Motor neuron (in vitro differentiated cells): ENCODE measurements at places on chromosomes 16 and 17.

GRCh38 chr17:76581515-76581914 lies 4.1 kb downstream of the ST6GALNAC2 start:
- ATAC-seq = no peak

DNA sequence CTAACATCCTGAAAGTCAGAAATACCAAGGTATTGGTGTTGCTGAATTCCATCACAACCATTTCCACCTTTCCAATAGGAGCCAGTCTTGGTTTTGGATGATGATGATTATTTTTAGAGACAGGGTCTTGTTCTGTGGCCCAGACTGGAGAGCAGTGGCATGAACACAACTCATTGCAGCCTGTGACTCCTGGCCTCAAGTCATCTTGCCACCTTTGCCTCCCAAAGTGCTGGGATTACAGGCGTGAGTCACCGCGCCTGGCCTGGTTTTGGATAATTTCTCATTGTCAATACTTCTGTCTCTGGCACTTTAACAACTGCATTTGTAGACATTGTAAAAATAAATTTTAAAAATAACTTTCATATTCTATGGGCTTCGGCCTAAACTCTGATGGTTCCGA lies 22.6 kb downstream of the STAT5B start:
- no peak for ATAC-seq

GRCh38 chr17:76048025-76048605 lies 21.0 kb upstream of the EVPL start:
- peak; percentile 32 for ATAC-seq

GRCh38 chr16:49602201-49602975 lies 228.8 kb downstream of the C16orf78 start:
- peak; percentile 95 for ATAC-seq

- ATAC-seq = no peak
Observed at GRCh38 chr17:66695098-66695497, 139.8 kb upstream of the CACNG5 start.

- ATAC-seq = peak; percentile 72
Observed at GRCh38 chr17:79607940-79608623, 2.8 kb downstream of the RBFOX3 start.

- no peak for ATAC-seq
Observed at GRCh38 chr16:11781773-11782172, 15.3 kb downstream of the ZC3H7A start.

GRCh38 chr17:62713086-62713881 lies 85.8 kb downstream of the MRC2 start:
- peak; percentile 96 for ATAC-seq

- no peak for ATAC-seq
Observed at GRCh38 chr16:25172831-25173230, 43.9 kb upstream of the AQP8 start.

GRCh38 chr17:1627182-1627981 lies 1.3 kb downstream of the SLC43A2 start:
- ATAC-seq = no peak

DNA sequence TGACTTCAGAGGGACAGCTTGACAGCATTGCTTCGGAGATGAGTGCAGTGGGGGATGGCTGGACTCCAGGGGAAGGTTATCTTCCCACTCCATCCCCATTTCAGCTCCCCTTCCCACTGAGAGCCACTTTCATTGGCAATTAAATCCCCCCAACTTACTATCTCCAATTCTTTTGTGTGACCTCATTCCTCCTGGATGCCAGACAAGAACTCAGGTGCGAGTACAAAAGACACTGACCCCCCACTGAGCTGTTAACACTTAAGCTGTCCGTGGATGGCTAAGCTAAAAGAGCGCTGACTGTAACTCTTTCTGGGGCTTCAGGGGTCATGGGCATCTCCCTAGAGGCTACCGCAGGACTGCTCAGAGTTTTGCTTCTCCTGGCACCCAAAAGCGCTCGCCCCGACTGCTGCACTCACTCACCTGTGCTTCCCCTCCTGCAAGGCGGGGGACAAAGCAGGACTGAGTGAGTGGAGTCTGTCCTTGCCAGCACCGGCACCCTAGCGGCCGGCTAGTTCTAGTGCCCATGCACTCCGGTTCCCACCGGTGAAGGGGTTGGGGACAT lies 44.8 kb upstream of the FBXO47 start:
- no peak for ATAC-seq

GRCh38 chr17:70405492-70406220 lies 236.3 kb downstream of the KCNJ2 start:
- ATAC-seq = peak; percentile 96

DNA sequence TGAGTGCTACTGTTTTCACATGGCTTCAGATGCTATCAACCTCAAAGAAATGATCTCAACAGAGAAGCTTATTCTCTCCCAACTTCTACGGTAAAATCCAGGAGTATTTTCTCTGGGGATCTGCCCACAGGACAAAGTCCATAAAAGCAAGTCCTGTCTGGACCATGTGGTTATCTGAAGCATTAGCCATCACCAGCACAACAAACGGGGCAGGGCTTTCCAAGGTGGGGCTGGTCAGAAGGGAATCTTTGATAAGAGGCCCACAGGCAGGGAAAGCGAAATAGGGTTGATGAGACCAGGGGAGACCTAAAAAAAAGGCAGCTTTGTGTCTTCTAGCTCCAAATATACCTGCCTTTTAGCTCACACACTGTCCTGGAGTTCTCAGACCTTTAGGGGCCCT lies 38.7 kb upstream of the CACNG3 start:
- no peak for ATAC-seq

GRCh38 chr16:81514041-81514559 lies 69.5 kb downstream of the CMIP start:
- no peak for ATAC-seq

GRCh38 chr17:45346216-45347015 lies 29.6 kb upstream of the MAP3K14 start:
- no peak for ATAC-seq

GRCh38 chr16:78693496-78693895 lies 594.0 kb downstream of the WWOX start:
- ATAC-seq = no peak

DNA sequence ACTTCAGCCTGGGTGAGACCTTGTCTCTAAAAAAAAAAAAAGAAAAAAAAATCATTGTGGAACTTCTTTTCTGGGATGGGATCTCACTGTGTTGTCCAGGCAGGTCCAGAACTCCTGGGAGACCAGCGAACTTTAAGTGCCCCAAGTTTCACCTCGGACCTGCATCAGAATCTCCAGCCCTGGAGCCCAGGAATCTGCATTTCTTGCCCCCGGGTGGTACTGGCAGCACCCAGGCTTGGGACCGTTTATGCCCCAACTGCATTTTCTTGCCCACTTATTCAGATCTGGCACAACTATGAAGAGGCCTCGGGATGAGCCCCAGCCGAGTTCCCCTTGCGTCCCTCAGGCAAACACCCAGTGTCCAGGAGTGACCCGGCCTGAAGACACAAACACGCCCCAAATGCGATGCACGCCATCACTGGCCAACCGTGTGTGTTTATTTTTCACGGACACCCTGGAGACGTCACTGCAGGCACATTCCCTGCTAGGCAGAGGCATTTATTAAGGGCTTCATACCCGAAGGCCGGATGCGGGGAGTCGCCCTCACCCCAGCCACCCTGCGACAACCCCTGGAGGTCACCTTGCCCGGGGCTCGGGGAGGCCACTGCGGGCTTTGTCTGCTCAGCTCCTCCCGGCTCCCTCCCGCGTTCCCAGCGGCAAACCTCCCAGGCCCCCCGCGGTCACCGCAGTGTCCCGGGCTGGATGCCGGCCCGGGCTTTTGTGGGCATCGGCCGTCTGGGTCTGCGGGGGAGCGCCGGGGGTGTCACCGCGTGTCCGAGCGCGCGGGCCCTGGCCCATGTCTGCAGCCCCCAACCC lies 684 bp upstream of the SPIRE2 start:
- peak; percentile 75 for ATAC-seq

DNA sequence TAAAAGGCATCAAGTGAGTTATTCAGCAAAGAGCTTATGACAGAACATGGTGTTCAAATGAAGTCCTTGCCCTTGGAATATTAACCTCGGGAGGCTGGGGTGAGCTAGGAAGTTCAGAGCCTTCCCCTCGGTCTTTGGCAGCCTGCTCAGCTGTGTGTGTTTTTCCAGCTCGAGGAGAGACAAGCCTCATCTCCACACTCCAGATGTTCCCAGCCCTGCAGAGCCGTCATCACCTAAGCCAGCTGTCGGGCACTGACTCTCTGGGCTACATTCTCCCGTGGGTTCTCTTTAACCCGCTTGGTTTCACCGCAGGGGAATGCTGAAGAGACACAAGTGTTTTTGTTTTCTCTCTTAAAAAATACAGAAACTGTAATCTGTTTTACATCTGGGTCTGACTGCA lies 47.1 kb downstream of the IRX3 start:
- ATAC-seq = no peak

DNA sequence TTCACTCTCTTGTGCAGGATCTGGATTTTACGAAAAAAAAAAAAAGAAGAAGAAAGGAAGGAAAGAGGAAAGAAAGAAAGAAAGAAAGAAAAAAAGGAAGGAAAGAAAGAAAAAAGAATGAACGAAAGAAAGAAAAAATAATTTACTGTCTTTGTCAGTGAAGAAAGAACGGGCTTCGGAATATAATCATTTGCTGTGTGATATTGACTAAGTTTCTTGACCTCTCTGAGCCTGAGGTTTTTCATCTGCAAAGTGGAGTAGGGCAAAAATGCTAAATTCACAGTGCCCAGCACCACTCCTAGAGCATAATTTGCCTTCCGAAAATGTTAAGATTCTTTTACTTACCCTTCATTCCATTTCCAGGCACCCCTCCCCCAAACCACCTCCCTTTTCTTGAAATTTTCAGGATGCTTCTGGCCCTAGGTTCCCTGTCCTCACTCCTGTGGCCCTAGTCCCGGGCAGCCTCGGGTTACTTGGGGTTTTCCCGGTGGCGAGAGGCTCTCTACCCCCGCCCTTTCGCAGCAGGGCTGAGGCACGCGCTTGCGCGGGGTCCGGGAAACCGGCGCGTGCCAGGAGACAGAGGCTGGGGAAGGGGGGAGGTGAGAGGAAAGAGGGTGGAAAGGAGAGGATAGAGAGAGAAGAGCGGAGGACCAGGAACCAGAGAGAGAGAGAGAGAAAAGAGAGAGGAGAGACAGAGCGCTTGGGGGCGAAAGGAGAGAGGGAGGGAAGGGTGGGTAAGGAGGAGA lies at the start of gene CNTNAP1:
CNTNAP1 (plus strand) TSS at position 556 of the 746 bp plus-strand sequence. CDS start 299 bp downstream, outside the sequence.
- ATAC-seq = peak; percentile 35

GRCh38 chr16:73210686-73211085 lies 162.8 kb upstream of the ZFHX3 start:
- no peak for ATAC-seq

DNA sequence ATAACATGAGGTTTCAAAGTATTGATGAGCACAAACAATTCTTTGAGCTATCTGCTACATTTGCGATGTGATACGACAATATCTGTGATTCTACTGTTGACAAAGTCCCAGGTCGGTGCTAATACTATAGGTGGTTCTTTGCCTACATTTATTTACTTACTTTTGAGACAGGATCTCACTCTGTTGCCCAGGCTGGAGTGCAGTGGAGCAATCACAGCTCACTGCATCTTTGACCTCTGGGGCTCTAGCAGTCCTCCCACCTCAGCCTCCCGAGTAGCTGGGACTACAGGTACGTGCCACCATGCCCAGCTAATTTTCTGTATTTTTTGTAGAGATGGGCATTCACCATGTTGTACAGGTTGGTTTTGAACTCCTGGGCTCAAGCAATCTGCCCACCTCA lies 343.4 kb downstream of the SHISA9 start:
- ATAC-seq = no peak

GRCh38 chr16:10552998-10553491 lies 27.4 kb downstream of the EMP2 start:
- no peak for ATAC-seq

GRCh38 chr17:61757168-61757567 lies 106.2 kb downstream of the BRIP1 start:
- ATAC-seq = no peak

- no peak for ATAC-seq
Observed at GRCh38 chr16:17469741-17470181, 999 bp downstream of the XYLT1 start.

GRCh38 chr17:56908001-56908542 lies 5.8 kb downstream of the TRIM25 start:
- ATAC-seq = peak; percentile 57

GRCh38 chr16:54503011-54503855 lies 216.6 kb upstream of the IRX3 start:
- ATAC-seq = no peak

DNA sequence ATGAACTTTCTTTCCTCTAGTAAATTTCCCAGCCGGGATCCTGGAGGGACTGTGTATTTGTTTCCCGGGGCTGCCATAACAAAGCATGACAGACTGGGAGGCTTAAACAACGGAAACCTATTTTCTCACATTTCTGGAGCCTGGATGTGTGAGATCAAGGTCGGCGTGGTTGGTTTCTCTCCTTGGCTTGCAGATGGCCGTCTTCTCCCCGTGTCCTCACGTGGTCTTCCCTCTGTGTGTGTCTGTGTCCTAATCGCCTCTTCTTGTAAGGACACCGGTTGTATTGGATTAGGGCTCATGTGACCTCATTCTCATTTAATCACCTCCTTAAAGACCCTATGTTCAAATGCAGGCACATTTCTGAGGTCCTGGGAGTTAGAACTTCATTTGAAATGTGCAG lies 22.0 kb upstream of the USP10 start:
- no peak for ATAC-seq
